ENCODE measurements at places on chromosomes 12 and 14. TPM values are rescaled to one million over a fixed set of nuclear protein-coding genes. Genes with fewer than 3 reads are reported as not detected.

FGF23 gene
- total RNA-seq = 0.10 TPM

GRCh38 chr14:20846560-20846959 is 43.9 kb upstream of the RNASE1 start:
- no peak overlapping the region for H3K27ac ChIP-seq
- DNase-seq = no peak
- no peaks in the 10 kb centered on the region for H3K27me3 ChIP-seq
- H3K4me1 ChIP-seq = peaks cover 4% of the 10 kb centered on the region
- no peaks in the 10 kb centered on the region for H3K36me3 ChIP-seq
- no peak overlapping the region for H3K4me3 ChIP-seq

- H3K4me3 ChIP-seq = no peak overlapping the region
- H3K4me1 ChIP-seq = peaks cover 24% of the 10 kb centered on the region
- H3K36me3 ChIP-seq = peaks cover 25% of the 10 kb centered on the region
- no peak overlapping the region for H3K27ac ChIP-seq
Measured at GRCh38 chr12:65943388-65944137, 119.3 kb downstream of the HMGA2 start.

TEDC1 gene
- total RNA-seq = 11.9 TPM

ERC1 gene
- 62.8 TPM for total RNA-seq

- DNase-seq = no peak
- no peaks in the 10 kb centered on the region for H3K27me3 ChIP-seq
- H3K4me3 ChIP-seq = no peak overlapping the region
- peaks cover 9% of the 10 kb centered on the region for H3K4me1 ChIP-seq
- H3K36me3 ChIP-seq = no peaks in the 10 kb centered on the region
Measured at GRCh38 chr12:70106347-70106746, 136.9 kb upstream of the CNOT2 start.

MUCL1 gene
- not detected for total RNA-seq

- peak overlapping the region; percentile 74 for H3K4me3 ChIP-seq
- peaks cover 56% of the 10 kb centered on the region for H3K27me3 ChIP-seq
- DNase-seq = no peak
- H3K36me3 ChIP-seq = no peaks in the 10 kb centered on the region
Measured at GRCh38 chr12:54217774-54218241, 29.0 kb upstream of the SMUG1 start.

DNA sequence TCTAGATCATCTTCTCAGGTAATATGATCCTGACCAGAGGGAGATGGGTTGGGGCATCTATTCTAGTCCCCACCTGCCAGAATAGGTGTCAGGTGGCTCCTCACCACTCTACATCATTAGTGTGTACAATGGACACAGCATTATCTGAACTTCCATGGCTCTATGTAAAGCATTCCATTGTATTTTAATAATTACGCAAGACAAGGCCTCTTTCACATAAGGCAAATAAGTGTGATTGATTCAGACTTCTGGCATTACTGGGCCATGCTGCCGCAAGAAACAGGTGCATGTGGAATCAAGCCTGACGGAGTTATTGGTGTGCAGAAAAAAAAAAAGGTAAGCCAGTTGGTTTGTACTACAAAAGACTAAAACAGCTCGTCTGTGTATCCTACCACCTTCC is 3.1 kb upstream of the DDHD1 start:
- DNase-seq = no peak
- peak overlapping the region; percentile 34 for H3K4me3 ChIP-seq
- no peak overlapping the region for H3K27ac ChIP-seq
- no peaks in the 10 kb centered on the region for H3K27me3 ChIP-seq
- no peaks in the 10 kb centered on the region for H3K36me3 ChIP-seq

- no peaks in the 10 kb centered on the region for H3K4me1 ChIP-seq
- no peak overlapping the region for H3K27ac ChIP-seq
- no peaks in the 10 kb centered on the region for H3K27me3 ChIP-seq
- H3K4me3 ChIP-seq = no peak overlapping the region
- DNase-seq = no peak
- no peaks in the 10 kb centered on the region for H3K36me3 ChIP-seq
Measured at GRCh38 chr14:106304271-106304670, 777.9 kb downstream of the TMEM121 start.

DNA sequence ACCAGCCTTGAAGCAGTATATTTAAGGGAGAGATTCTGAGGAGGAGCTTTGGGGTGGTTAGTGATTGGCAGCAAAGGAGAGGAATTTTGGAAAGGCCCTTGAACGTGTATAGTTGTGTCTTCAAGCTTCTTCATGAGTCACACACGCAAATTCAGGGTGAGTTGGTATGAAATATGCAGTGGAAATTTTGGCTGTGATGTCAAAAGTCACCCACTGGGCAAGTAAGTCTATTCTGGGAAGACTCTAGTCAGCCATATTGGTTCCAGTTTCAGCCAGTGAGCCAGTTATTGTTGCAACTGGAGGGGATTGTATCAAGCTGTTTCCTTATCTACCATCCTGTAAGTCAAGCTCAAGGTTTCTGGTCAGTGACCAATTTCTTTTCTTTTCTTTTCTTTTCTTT is 32.0 kb upstream of the VASH1 start:
- H3K27me3 ChIP-seq = peaks cover 14% of the 10 kb centered on the region
- no peak overlapping the region for H3K4me3 ChIP-seq
- no peaks in the 10 kb centered on the region for H3K36me3 ChIP-seq
- H3K4me1 ChIP-seq = no peaks in the 10 kb centered on the region
- no peak overlapping the region for H3K27ac ChIP-seq

GRCh38 chr12:129241852-129242251 is 388.6 kb downstream of the GLT1D1 start:
- no peak overlapping the region for H3K27ac ChIP-seq
- no peak overlapping the region for H3K4me3 ChIP-seq
- H3K4me1 ChIP-seq = no peaks in the 10 kb centered on the region

RAD9B gene
- total RNA-seq = 0.46 TPM

ITGB7 gene
- 3.2 TPM for total RNA-seq

GRCh38 chr12:4386801-4387200 is 7.3 kb upstream of the FGF23 start:
- no peak overlapping the region for H3K4me3 ChIP-seq
- H3K27me3 ChIP-seq = peaks cover 21% of the 10 kb centered on the region

SERPINA3 gene
- total RNA-seq = 7.1 TPM

GLS2 gene
- 7.0 TPM for total RNA-seq

CFAP54 gene
- 0.93 TPM for total RNA-seq

DNA sequence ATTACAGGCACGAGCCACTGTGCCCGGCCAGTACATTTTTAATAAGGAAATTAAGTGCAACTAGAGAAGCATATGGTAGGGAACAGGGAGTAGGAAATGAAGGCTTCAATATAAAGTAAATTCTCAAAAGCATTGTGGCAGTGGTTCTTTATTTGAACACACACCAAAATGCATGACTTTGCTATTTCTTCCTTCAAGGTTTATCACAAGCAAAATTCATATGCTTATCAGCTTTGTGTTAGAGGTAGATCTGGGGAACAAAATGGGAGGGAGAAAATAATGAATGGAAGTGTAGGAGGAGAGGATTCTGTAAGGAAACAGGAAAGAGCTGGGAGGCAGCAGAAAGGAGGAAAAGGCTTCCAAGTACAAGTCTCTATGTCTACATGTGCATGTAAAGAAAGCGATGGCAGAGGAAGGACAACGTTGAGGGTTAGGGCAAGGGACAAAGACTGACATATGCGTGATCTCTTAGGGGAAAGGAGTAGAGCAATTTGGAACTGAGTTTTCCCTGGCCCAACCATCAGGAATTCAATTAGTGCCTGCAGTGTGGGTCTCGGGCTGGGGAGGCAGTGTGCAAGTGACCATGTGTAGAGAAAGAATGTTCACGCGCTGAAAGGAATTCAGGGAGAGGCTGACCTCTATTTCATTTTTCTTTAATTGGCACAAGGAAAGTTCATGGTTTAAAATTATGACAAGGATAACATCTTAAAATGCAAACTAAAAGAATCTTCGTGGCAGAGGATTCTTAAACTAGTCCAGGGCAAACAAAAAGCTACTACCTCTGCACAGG is 22.9 kb upstream of the RASSF8 start:
- H3K27me3 ChIP-seq = peaks cover 4% of the 10 kb centered on the region
- peak overlapping the region; percentile 7 for H3K4me3 ChIP-seq
- peak overlapping the region; percentile 77 for H3K27ac ChIP-seq
- H3K36me3 ChIP-seq = peaks cover 8% of the 10 kb centered on the region
- peaks cover 4% of the 10 kb centered on the region for H3K4me1 ChIP-seq

MIP gene
- total RNA-seq = not detected

PTGER2 gene
- total RNA-seq = 3.0 TPM

CISTR gene
- total RNA-seq = not detected

GPR84 gene
- total RNA-seq = not detected

- DNase-seq = peak; percentile 50
- peaks cover 43% of the 10 kb centered on the region for H3K27me3 ChIP-seq
- peak overlapping the region; percentile 64 for H3K4me3 ChIP-seq
Measured at GRCh38 chr12:2689879-2690278, 104.9 kb upstream of the FKBP4 start.

- no peaks in the 10 kb centered on the region for H3K36me3 ChIP-seq
- H3K4me1 ChIP-seq = peaks cover 46% of the 10 kb centered on the region
- DNase-seq = no peak
- peaks cover 5% of the 10 kb centered on the region for H3K27me3 ChIP-seq
- no peak overlapping the region for H3K27ac ChIP-seq
Measured at GRCh38 chr14:100309028-100309737, 2.9 kb upstream of the SLC25A29 start.

MTHFD1 gene
- total RNA-seq = 108 TPM

- no peaks in the 10 kb centered on the region for H3K36me3 ChIP-seq
- DNase-seq = no peak
- no peak overlapping the region for H3K4me3 ChIP-seq
Measured at GRCh38 chr12:66859751-66860440, 181.0 kb upstream of the GRIP1 start.

DNA sequence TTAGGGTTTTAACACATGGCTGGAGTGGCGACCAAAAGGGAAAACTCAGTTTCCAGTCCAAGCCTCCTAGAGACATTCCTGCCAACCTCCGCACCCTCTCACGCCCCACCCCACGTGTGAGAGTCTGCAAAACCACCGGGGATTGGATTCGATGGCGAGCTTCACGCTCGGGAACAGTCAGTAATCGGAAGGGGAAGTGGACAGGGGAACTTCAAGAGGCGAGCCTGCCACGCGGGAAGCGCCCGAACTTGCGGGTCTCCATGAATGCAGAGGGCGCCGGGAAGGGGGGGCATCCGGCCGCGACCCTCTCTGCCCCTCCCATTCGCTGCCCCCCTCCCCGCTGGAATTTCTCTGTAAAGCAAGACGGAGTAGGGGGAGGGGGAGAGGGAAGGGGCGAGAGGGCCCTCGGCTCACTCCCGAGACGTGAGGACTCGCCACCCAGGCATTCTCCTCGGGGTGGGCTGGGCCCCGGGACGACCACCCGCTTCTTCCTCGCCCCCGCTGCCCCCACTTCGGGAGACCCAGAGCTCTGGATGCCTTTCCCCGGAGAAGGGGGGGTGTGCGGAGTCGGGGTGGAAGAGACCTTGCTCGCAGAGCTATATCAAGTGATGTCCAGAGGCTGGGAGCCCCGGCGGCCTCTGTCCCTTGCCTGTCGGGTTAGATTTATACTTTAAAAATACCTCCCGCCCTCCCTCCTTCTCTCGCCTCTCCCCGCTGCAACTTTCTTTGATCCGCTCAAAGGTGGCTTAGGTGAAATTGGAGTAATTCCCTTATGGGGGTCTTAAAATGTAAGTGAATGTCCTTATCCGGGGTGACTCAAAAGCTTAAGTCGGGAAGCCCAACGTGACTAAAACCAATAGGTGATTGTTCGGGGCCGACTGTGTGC is 2.5 kb upstream of the CCND2 start:
- H3K36me3 ChIP-seq = peaks cover 5% of the 10 kb centered on the region
- peaks cover 57% of the 10 kb centered on the region for H3K27me3 ChIP-seq
- H3K4me1 ChIP-seq = peaks cover 12% of the 10 kb centered on the region

- H3K4me1 ChIP-seq = peaks cover 9% of the 10 kb centered on the region
- no peaks in the 10 kb centered on the region for H3K36me3 ChIP-seq
- peaks cover 20% of the 10 kb centered on the region for H3K27me3 ChIP-seq
- H3K27ac ChIP-seq = no peak overlapping the region
- no peak overlapping the region for H3K4me3 ChIP-seq
Measured at GRCh38 chr12:25829192-25829591, 129.3 kb upstream of the RASSF8 start.

GRCh38 chr12:27859648-27860047 is 79.6 kb upstream of the MANSC4 start:
- H3K4me1 ChIP-seq = peaks cover 4% of the 10 kb centered on the region
- H3K4me3 ChIP-seq = no peak overlapping the region
- H3K27me3 ChIP-seq = no peaks in the 10 kb centered on the region
- no peak for DNase-seq
- peaks cover 3% of the 10 kb centered on the region for H3K36me3 ChIP-seq

DNA sequence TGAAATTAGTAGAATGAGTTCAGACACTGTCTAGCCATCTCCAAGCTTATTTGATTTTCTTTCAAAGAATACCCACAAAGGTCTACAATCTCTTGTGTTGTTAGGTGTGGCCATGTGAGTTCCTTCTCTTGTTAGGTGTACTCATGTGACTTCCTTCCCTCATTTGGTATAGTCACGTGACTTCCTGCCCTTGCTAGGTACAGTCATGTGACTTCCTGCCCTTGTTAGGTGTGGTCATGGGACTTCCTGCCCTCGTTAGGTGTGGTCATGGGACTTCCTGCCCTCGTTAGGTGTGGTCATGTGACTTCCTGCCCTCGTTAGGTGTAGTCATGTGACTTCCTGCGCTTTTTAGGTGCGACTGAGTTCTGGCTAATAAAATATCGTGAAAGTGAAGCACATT is 179.6 kb downstream of the TMX1 start:
- peaks cover 4% of the 10 kb centered on the region for H3K4me1 ChIP-seq
- no peaks in the 10 kb centered on the region for H3K36me3 ChIP-seq
- H3K4me3 ChIP-seq = no peak overlapping the region
- no peak overlapping the region for H3K27ac ChIP-seq
- H3K27me3 ChIP-seq = no peaks in the 10 kb centered on the region

GRCh38 chr14:34465069-34465859 is 3.2 kb upstream of the SPTSSA start:
- no peak overlapping the region for H3K4me3 ChIP-seq
- no peaks in the 10 kb centered on the region for H3K36me3 ChIP-seq
- no peak overlapping the region for H3K27ac ChIP-seq
- H3K4me1 ChIP-seq = peaks cover 18% of the 10 kb centered on the region
- no peak for DNase-seq

CLEC6A gene
- not detected for total RNA-seq

CCDC196 gene
- not detected for total RNA-seq

- peaks cover 38% of the 10 kb centered on the region for H3K4me1 ChIP-seq
- H3K36me3 ChIP-seq = peaks cover 13% of the 10 kb centered on the region
- DNase-seq = no peak
Measured at GRCh38 chr12:122403115-122403770, 19.2 kb downstream of the CLIP1 start.

- DNase-seq = no peak
- H3K4me1 ChIP-seq = no peaks in the 10 kb centered on the region
- no peak overlapping the region for H3K27ac ChIP-seq
Measured at GRCh38 chr14:80865565-80865964, 76.0 kb downstream of the CEP128 start.

GRCh38 chr12:113359133-113359938 is 949 bp downstream of the PLBD2 start:
- DNase-seq = no peak
- peaks cover 2% of the 10 kb centered on the region for H3K36me3 ChIP-seq
- H3K27ac ChIP-seq = peak overlapping the region; percentile 76
- no peaks in the 10 kb centered on the region for H3K27me3 ChIP-seq
- peak overlapping the region; percentile 86 for H3K4me3 ChIP-seq

RNASE1 gene
- total RNA-seq = 476 TPM

GRCh38 chr12:106134294-106134949 is 4.3 kb downstream of the NUAK1 start:
- H3K36me3 ChIP-seq = peaks cover 7% of the 10 kb centered on the region
- no peak overlapping the region for H3K27ac ChIP-seq
- peaks cover 33% of the 10 kb centered on the region for H3K27me3 ChIP-seq
- H3K4me1 ChIP-seq = peaks cover 56% of the 10 kb centered on the region
- H3K4me3 ChIP-seq = no peak overlapping the region

GRCh38 chr14:54040846-54041245 is 84.2 kb upstream of the BMP4 start:
- H3K36me3 ChIP-seq = no peaks in the 10 kb centered on the region
- no peak overlapping the region for H3K4me3 ChIP-seq
- no peaks in the 10 kb centered on the region for H3K27me3 ChIP-seq

Measured in type B pancreatic cell (in vitro differentiated cells).